ENCODE measurements at places on chromosomes 3 and 15.

DNA sequence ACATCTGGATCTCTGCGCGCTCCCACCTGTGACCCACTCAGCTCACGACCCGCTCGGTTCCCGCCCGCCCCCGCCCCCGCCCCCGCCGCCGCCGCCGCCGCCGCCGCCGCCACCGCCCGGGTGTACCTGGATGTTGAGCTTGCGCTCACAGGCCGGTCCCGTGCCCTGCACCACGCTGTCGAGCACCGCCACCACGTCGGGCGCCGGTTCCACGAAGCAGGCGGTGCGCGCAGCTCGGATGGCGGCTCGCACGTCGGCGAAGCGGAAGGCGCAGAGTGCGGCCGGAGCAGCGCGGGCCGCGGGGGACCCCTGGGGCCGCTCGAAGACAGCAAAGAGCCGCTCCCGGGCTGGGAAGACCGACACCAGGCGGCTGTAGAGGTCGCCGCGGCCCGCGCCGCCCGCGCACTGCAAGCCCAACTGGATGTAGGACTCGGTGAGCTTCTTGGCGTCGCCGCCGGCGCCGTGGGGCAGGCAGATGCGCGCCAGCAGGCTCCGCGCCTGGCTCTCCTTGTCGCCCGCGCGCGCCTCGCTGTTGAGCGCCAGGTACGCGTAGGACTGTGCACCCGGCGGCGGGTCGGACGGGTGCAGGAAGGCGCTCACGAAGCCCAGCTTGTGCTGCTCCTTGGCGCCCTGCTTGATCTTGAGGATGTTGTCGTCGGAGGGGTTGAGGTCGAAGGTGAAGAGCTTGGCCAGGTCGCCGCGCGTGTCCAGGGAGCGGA is 1.1 kb downstream of the PLXND1 start:
- no peak for DNase-seq

GRCh38 chr3:142053244-142053643 is 96.1 kb downstream of the TFDP2 start:
- no peak for DNase-seq

DNA sequence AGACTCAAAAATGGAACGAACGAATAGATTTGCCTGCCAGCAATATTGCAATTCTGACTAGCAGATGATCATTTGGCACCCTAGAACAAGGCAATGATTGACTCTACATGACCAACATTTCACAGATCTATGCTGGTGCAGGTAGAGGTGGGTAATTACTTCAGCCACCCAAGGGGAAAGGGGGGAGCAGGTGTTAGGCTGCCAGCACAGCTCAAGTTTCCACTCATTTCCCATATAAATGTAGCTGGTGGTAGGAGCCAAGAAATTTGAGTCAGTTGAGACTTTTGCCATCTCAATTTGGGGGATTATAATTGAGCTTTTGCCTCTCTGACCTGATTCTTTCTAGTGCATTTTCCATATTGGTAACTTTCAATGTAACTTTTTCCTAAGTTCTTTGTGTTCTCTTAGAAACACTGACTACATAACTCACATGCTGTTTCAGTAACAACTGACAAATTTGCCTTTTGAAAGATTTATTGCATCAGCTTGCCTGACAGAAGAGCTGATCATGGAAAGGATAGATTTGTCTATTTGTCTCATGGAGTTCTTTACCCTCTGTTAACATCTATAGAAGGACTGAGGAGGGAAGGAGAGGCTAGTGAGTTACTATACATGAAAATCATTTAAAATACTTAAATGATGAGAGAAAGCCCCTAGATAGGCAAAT is 902.5 kb downstream of the ZPLD1 start:
- no peak for DNase-seq

- no peak for DNase-seq
Observed at GRCh38 chr15:96327155-96327741, 3.3 kb upstream of the NR2F2 start.

- no peak for DNase-seq
Observed at GRCh38 chr15:69119001-69119400, 41.4 kb upstream of the GLCE start.

DNA sequence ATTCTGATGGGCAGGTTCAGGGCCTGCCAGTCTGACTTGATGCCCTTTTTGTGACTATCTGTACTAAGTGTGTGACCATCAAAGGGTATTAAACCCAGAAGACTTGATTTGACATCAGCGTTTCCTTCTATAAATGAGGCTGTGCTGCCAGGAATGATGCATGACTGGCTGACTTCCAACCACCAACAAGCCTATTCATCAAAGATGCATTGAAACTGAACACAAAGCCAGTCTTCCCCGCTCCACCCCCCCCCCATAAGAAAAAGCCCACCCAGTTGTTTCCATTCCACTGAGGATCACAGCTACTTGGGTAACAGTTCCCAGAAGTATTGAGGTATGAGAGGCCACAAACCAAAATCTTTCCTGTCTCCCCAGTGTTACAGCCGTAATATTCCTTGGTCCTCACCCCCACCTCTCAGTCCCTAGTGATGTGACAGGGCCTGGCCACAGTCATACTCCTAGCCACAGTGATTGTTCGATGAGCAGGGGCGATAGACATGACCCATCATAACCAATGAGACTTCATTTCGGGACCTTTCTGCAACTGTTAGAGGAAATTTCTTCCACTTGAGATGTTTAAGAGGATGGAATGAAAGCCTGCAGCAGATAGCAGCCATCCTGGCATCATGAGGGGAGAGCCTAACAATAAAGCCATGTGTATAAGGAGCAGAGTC is 22.6 kb downstream of the SH3BP5 start:
- no peak for DNase-seq

GRCh38 chr3:30477149-30477921 is 129.1 kb upstream of the TGFBR2 start:
- DNase-seq: no peak

- no peak for DNase-seq
Observed at GRCh38 chr3:137988152-137988551, 21.8 kb upstream of the CLDN18 start.

GRCh38 chr15:49045751-49046219 is 461 bp downstream of the SECISBP2L start:
- DNase-seq: no peak

GRCh38 chr15:75129788-75130187 is 71.9 kb upstream of the C15orf39 start:
- DNase-seq: no peak

- no peak for DNase-seq
Observed at GRCh38 chr3:71657831-71658530, 67.2 kb downstream of the EIF4E3 start.

- DNase-seq: no peak
Observed at GRCh38 chr15:83538682-83539081, 91.5 kb downstream of the SH3GL3 start.

DNA sequence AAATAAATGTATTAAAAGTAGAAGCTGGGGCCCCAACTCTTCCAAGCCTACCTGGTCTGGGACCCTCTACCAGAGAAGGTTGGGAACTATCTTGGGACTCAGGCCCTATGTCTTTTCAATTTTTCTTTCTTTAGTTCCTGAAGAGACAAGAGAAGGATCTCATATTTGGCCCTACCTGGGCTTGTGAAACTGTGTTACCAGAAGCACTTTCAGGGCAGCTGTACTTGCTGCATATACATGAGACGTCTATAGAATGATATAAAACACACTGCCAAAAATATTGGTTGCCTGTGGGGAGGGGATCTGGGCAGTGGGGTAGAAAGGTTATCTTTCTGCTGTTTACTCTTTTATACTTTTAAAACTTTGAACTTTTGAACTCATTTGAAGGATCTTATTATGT is 604 bp upstream of the EPB42 start:
- no peak for DNase-seq

GRCh38 chr3:96803870-96804269 is 10.5 kb upstream of the EPHA6 start:
- no peak for DNase-seq

DNA sequence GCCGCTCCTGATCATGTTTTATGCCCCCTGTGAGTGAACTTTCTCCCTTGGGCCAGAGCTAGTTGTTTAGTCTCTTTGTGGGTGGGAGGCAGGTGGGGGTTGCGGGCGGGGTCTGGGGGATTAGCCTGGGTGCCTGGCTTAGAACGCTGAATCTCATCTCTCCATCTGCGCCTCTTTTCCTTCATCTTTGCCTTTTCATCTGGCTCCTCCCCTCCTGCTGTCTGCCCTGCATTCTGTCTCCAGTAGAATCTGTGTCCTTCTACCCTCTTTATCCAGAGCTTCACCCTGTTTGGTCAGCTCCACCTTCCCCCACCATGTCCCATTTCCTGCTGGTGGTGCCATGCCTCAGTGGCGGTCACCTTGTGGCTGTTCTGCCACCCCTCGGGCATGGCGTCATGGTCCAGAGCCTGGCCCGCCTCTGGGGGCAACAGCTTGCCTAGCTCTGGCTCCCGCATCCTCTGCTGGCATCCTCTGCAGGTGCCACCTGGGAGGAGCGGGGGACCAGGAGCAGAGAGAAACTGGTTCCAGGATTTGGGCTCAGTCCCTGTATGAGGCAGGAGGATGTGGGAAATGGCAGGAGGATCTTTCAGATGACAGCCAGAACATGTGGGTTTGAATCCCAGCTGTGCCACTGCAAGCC is 44.3 kb downstream of the PDIA5 start:
- DNase-seq: no peak

DNA sequence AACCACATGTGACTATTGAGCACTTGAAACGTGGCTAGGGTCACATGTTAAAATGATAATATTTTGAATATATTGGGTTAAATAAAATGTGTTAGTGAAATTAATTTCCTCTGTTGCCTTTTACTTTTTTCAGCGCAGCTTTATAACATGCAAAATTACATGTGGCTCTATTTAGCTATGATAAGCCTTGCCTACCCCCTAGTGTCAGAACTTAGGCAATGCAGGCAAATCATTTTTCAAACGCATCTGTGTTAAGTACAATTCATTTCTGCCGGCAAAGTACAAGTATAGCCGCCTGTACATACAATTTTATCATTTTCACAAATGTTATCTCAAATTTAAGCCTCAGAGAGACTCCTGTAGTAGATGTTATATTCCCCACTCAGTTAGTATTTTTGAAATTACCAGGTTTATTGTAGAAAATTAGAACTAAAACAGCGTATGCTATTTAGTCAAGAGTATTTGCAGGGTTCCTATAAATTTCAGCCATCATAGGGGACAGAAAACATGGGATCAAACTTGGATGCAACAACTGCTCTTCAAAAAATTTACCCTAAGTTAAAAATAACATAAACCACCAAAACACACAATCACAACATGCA is 56.1 kb downstream of the TAFA4 start:
- no peak for DNase-seq

DNA sequence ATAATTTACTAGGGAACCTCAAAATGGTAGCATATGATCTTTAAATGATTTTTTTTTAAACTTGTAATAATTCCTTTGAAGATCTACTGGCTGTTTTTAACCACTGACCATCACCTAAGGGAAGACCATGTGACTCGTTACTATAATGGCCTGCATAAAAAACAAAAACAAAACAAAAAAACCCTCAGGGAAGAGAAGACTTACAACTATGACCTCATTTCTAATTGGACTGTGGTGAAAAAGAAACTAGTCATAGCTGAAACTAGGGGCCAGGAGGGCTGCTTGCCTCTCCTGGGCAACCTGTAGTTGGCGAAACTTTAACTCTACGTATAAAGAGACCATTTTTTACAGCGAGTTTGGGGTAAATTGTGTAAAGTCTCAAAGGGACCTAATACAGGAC is 23.0 kb downstream of the PAQR9 start:
- DNase-seq: no peak

DNA sequence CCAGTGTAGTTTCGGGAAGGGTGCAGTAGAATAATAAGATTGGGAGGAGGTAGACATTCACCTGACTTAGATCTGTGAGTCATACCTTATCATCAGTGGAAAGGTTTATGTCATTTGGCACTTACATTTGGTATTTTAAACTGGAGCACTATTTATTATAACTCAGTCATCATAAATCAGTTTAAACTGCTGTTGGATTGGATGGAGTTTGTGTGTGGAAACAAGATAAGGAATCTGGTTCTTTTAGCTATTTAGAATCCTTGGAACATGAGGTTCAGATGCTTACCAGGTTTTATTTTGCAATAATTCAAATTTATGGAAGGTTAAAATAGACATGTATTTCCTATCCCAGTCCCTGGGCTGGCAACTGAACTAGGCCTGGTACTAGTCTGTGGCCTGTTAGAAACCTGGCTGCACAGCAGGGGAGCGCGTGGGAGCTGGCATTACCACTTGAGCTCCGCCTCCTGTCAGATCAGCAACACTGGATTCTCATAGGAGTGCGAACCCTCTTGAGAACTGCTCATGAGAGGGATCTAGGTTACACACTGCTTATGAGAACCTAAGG is 34.5 kb downstream of the ZFAND6 start:
- DNase-seq: no peak

DNA sequence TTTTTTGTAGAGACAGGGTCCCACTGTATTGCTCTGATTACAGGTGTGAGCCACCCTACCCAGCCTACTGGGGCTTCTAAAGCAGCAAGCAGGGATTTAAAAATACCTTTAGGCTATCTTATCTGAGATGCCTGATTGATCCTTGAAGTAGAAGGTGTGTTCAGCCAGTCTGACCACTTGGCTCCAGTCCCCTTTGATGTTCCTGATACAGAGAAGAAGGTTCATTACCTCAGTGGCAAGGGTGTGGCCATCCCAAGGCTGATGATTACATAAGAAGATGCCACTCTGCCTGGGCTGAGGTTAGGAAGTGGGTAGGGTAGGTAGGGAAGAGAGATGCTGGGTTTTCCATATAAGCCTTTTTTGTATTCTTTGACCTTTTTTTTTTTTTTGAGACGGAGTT is 11.2 kb upstream of the DCAF1 start:
- DNase-seq: no peak

DNA sequence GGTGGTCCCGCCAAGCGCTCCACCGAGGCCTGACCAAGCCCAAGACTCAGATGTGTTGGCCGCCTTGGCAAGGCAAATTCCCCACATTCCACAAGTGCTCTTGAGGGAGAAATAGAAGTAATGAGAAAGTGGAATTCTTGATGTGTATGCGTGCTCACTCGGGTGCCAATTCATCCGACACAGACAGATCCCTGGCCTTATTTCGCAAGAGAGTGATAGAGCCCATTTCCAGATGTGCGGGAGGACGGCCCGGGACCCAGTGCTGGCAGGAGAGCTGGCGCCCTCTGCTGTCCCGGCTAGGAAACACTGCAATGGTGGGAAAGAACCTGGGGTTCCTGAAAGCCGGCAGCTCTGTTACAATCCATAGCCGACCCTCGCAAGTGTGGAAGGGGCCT is 76.0 kb downstream of the HMG20A start:
- DNase-seq: peak; percentile 56

GRCh38 chr15:56468401-56468800 is 3.5 kb upstream of the MNS1 start:
- no peak for DNase-seq

DNA sequence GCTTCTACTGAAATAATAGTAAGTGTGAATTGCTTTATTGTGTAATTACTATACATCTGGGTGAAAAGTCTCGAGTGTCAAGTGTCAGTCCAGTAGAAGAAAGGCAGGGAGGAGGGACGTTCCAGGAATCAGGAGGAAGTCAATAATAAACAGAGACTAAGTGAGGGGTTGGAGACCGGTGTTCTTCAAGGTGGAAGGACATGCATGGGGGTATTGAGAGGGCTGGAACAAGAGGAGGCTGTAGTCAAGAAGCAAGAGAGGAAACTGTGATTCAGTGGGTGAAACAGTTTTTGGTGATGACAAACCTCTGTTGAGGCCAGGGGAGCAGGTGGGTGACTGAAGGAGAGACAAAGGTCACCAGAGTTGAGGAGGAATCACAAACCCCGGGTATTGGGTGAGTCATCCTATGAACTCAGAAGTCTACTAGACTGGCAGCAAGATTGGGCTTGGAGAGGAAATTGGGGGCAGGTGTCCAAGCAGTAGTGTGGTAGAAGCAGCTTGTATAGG is 11.6 kb upstream of the SCAMP5 start:
- DNase-seq: no peak
